Caudate nucleus (tissue), 63 donors: ENCODE measurements at places on chromosomes 16 and 17.

DNA sequence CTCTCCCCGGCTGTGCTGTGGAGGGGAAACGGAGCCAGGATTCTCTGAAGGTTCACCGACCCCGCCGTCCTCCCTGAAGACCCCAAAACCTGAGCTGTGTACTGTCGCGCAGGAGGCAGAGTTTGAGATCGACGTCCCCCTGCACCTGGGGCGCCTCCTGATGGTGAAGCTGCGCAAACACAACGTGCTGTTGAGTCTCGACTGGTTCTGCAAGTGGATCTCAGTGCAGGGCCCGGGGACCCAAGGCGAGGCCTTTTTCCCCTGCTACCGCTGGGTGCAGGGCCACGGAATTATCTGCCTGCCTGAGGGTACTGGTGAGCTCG is 62.6 kb upstream of the TEKT1 start:
- DNase-seq: no peak

GRCh38 chr16:29154676-29155121 is 169.8 kb downstream of the LAT start:
- DNase-seq: no peak

- DNase-seq: no peak
These were observed 26.4 kb downstream of the ADCY9 start for GRCh38 chr16:4089811-4090301.

- DNase-seq: no peak
These were observed 28.5 kb upstream of the SLC7A5 start for GRCh38 chr16:87897521-87898505.

DNA sequence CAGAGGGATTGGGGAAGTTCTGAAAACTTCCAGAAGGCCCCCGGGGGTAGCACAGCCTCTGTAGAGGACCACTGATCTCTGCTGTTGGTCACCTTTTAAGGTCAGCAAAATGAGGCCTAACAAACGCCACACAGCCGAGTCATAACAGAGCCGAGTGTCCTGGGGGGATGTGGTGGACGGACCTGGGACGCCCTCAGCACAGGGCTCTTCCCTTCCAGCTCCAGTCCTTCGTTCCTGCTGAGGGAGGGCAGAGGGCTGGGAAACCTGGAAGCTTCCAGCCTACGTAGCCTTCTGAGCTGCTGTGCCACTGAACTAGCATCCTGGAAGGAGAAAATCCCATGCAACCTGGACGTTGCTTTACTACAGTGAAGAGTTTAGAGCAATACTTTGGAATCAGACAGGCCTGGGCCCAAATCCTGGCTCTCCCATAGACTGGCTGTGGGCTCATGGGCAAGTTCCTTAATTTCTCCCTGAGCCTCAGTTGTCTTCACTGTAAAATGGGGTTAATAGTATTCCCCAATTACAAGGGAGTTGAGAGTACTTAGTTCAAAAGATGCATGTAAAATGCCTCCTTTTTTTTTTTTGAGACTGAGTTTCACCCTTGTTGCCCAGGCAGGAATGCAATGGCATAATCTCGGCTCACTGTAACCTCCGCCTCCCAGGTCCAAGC is 34.4 kb upstream of the ZCCHC14 start:
- no peak for DNase-seq

- no peak for DNase-seq
These were observed 23.0 kb upstream of the NSRP1 start for GRCh38 chr17:30093463-30094147.

- DNase-seq: no peak
These were observed 19.9 kb downstream of the ZNHIT3 start for GRCh38 chr17:36506249-36506826.

DNA sequence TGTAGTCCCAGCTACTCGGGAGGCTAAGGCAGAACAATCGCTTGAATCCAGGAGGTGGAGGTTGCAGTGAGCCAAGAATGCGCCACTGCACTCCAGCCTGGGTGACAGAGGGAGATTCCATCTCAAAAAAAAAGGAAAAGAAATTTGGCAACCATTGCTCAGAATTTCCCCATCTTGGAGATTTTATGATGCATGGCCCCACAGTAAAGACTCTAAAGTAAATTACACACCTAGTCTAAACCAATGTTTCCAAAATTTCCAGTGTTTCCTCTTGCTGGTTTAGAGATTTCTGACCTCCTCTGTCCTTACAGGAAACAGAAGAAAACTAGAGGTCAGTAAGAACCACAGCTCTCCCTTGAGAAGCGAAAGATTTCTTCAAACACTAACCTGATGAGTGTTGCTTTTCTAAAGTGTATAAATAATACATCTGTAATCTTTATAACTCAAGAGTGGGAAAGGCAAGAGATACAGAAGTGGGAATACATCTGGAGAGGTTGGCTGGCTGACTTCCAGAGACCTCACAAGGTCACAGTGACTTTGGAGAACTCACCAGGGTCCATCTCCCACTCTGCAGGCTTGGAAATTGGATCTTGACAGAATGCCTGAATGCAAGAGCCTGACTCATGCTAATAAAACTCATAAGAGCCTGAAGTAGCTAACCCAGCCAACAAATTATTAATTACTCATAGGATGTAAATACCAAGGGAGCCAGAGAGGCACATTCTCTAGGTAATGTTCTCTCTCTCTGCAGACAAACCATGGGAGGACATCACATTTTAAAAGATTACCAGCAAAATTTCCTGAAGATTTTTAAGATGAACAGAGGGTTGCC is 8.8 kb downstream of the ADAT1 start:
- no peak for DNase-seq

- no peak for DNase-seq
These were observed 25.4 kb downstream of the MPP2 start for GRCh38 chr17:43881758-43882505.

DNA sequence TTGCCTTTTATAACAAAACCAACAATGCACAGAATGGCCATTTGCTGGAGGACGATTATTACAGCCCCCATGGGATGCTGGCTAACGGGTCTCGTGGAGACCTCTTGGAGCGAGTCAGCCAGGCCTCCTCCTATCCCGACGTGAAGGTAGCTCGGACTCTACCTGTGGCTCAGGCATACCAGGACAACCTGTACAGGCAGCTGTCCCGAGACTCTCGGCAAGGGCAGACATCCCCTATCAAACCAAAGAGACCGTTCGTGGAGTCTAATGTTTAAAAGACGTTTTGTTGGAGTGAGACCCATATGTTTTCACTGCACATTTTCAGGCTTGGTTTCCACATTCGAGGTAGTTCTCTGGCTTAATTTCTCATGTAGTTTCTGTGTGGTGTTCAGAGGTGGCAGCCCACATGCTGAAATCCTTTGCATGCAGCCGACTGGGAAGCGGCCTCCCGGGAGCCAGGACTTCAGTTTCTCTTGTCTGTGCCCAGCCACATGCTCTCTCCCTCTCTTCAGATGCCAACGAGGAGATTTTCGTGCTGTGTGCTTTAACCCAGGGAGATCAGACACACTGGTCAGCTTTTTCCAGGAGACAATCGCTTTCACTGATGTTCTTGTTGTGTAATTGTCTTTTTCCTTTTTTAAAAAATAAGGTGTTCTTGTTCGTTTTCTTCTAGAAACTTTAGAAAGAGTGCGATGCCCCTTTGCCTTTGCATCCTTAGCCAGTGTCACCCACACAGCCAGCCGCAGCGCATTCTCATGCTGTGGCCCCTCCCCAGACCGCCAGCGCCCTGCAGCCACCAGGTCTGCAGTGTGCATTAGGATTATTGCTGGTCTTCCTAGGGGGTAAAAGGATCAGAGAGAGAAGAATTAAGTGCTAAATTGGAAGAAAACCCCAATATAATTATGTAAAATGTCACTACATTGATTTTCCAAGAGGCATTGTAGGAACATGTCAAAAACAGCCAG is 24.1 kb downstream of the CYB561 start:
- DNase-seq: no peak

GRCh38 chr17:57121308-57122042 is 36.4 kb downstream of the AKAP1 start:
- no peak for DNase-seq

DNA sequence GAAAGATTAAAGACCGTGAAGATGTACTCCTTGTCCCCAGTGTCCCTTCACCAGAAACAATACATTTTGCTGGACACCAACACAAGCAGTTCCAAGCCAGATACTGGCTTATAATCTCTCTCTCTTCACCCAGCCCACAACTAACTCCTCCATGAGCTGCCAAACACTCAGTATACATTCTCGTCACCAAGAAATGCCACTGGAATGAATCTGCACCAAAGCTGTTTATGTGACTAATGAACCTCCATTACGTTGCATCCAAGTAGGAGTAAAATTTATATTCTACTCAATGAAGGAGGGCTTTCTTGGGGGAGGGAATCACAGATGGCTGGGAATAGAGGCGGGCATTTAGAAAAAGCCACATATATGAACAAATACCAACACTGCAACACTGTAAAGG is 20.9 kb upstream of the SOX9 start:
- no peak for DNase-seq

DNA sequence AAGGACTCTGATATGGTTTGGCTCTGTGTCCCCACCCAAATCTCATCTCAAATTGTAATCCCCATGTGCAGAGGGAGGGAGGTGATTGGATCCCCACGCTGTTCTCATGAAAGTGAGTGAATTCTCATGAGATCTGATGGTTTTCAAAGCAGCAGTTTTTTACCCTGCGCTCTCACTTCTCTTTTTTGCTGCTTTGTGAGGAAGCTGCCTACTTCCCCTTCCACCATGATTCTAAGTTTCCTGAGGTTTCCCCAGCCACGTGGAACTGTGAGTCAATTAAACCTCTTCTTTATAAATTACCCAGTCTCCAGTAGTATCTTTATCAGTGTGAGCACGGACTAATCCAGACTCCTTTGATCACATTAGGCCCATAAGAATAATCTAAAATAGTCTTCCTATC is 719.7 kb upstream of the CDH8 start:
- no peak for DNase-seq
